Adipocyte (in vitro differentiated cells): ENCODE measurements at places on chromosomes 3 and 15.

DNA sequence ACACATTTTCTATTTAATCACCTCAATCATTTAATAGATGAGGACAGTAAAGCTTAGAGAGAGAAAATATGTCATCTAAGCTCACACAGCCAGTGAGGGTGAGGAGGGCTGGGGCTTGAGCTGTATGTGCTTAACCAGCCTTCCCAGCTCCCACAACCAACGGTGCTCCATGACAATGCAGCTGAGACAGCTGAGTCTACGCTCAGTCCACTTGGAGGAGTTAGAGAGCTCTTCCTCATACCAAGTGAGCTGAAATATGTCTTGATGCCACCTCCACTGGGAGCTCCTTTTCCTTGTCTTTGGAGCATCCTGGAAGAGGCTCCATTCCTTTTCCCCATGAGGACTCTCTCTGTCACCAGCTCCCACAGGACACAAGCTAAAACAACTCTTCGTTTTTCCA lies 9.3 kb downstream of the HOMER2 start:
- no peak for DNase-seq

- peak; percentile 42 for DNase-seq
Observed at GRCh38 chr15:92393071-92393979, at the start of gene ST8SIA2. Gene ST8SIA2, plus strand, starts transcription at chr15:92393881. Its CDS starts 184 bp downstream, at chr15:92394065.

DNA sequence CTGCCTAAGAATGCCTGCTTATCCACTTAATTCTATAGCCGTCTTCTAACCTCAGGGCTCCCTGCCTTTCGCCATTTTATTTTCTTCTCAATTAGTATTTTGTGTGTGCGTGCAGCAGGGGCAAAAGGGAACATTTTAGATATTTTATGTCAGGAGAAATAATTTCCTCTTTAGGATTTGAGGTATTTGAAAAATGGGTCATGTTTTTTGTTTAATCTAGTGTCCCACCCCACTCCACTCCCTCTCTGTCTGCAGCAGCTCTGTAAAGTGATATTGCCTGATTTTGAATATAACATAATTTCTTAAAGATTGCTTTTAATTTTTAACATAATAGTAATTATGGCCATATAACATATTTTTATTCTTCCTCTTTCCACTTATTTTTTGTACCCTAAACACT lies 593.2 kb upstream of the DPPA4 start:
- peak; percentile 27 for DNase-seq

- no peak for DNase-seq
Observed at GRCh38 chr3:105608623-105609022, 241.9 kb downstream of the ALCAM start.

DNA sequence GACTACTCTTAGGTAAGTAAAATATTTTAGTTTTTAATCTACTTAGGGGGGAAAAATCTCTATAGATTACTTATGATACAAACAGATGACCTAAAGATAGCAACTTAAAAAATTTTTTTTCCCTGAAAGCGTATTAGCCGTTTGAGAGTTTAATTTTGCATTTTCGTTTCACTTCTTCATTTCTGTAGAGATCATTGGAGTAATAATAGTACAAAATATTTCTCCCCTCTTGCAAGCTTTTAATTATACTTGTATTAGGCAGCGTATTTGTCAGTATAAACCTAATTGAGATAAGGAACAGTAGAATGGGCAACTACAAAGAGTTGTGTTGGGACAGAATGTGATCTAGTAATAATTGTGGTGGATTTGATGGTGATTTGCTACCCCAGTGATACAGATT lies 10.3 kb downstream of the SKIL start:
- no peak for DNase-seq

GRCh38 chr3:49151610-49152009 lies 14.5 kb downstream of the CCDC71 start:
- no peak for DNase-seq

GRCh38 chr15:75306188-75306587 lies 23.6 kb downstream of the GOLGA6D start:
- DNase-seq: no peak
